ENCODE measurements at places on chromosomes 5 and 9.
A peak's percentile ranks its signal among the peaks of the same experiment; 100 is the strongest.

DNA sequence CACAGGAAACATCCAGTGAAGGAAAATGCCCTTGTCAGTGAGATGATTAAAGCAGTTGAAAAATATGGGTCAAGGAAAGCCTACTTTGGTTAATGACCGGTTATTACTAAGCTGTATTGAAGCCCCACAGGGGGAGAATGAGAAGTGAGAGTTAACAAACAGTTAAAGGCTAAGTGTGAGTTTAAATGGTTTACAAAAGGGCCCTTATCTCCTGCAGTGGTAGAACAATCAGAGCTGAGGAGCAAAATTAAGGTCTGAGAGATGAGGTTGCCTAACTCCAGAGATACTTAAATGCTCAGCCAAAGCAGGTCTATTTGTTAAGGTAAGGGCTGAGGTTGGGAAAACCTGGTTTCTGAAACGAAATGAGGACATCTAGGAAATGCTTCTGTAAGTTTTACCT is 75.1 kb upstream of the FER start:
- no peak for DNase-seq

DNA sequence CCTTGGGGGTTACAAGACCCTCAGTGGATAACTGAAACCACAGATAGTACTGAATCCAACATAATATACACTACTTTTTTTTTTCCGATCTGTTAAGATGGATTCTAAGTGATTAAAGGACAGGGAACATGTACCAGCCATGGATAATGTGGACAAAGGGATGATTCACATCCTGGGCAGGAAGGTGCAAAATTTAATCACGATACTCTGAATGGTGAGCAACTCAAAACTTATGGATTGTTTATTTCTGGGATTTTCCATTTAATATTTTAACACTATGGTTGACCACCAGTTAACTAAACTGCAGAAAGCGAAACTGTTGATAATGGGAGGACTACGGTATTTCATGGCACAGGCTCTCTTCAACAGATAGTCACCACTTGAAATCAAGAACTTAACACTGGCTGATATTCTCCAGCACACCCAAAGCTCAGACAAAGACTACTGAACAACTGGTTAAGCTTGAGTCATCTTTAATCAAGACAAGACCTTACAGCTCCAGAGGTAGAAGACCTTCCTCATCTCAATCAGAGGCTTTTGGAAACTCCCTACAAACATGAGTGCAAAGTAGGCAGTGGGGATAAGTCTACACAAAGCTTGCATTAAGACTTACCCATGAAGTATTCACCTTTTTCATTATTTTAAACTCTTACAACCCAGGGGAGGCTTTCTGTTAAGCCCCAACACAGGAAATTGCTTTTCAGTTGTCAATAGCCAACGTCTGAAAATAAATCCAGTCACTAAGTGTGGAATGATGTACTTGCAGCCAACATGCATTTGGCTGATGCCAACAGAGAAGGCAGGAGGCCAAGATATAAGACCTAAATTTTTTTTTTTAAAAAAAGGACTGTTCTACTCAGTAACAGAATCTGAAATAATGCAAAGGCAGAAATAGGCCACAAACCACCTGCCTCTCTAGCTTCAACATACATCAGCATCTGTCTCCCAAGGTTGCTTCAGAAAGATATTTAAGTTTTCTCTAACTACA is 78.7 kb downstream of the ELAVL2 start:
- no peak for DNase-seq

DNA sequence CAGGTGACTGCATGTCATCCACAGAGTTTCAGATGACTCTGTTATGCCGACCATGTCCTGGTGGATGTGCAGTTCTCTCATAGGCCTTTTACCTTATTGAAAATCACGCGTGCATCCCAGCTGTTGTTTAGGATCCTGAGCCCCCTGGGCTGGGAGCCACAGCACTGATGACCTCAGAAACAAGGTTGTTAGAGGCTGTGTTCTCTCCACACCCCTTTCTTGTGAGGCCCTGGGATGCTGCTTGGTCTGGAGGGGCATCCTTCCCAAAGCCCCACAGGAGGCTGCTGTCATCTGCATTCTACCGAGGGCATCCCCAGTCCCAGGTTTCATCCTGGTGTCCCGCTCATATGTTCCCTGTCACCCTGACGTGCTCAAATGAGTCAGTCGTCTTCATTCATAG is 76.5 kb upstream of the IRX4 start:
- DNase-seq: no peak

- DNase-seq: no peak
Observed at GRCh38 chr9:133705576-133705975, 32.6 kb downstream of the SARDH start.

DNA sequence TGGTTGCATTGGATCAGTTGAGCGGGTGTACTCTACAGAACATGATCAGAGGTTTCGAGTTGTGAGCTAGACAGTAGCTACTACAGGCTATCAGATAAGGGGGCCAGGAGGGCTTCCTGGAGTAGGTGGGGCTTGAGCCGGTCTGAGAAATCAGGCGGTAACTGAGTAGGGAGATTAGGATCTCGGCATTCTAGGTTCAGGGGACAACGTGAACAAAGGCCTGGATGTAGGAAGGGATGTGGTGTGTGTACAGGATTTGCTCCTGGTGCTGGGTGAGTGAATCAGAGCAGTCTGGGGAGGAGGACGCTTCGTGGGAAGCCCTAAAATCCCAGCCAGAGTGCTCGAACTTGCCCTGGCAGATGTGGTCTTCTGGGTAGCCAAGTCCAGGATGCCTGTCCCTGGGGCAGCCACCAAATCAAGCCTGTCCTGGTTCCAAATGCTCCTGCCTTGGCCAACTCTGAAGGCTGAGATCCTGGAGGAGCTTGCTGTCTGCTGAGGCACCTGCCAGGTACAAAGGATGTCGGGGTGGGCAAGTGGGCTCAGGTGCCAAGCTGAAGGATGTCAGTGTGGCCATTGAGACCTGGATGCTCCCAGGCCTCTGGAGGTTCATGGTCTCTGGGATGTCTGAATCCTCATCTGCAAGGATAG is 33.4 kb downstream of the STC2 start:
- DNase-seq: no peak

DNA sequence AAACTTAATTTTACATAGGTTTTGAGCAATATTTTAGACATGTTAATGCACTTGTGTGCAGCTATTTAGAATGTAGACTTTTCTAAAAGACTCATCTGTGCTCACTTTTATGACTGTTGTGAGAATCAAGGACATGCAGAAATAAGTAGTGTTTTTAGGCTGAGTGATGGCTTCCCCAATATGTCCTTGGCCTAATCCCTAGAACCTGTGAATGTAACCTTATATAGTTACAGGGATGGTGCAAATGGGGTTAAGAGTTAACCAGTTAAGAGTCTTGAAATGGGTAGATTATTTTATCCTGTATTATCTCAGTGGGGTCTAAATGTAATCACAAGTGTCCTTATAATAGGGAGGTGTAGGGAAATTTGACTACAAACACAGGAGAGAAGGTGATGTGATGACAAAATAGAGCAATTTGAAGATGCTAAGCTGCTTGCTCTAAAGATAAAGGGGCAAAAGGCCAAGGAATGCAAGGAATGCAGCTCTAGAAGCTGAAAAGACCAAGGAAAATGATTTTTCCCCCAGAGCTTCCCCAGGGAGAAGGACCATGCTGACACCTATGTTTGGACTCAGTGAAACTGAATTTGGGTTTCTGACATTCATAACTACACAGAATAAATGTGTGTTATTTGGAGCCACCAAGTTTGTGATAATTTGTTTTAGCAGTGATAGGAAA is 298.0 kb upstream of the PAPPA start:
- DNase-seq: no peak

GRCh38 chr5:157902449-157903116 is 43.6 kb upstream of the CLINT1 start:
- DNase-seq: no peak

- DNase-seq: no peak
Observed at GRCh38 chr9:37514999-37515398, 29.3 kb downstream of the POLR1E start.

DNA sequence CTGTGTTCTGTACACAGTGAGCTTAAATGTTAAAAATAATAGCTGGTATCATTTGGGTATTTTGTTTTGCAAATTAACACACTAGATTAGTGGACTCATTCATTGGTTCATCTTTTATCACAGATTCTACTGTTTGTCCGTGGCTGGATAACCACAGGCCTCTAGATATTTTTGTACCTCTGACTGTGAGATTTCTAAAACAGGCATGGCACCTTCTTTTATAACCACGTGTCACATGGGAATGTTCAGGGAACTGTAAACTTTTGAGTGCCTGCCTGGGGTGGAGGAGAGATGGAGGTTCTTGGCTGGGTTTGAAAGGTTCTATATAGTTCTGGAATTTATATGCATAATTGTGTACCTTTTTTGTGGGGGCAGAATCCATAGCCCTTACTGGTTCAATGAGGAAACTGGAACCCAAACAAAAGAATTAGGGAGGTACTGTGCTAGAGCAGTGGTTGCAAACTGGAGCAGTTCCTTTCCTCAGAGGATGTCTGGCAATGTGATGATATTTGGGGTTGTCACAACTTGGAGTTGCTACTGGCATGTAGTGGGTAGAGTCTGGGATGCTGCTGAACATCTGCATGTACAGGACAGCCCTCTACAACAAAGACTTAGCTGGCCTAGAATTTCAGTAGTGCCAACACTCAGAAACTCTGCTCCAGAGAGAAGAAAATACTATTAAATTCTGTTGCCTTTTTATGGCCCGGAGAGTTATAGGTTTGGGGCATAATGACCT is 16.9 kb downstream of the TLE4 start:
- no peak for DNase-seq

DNA sequence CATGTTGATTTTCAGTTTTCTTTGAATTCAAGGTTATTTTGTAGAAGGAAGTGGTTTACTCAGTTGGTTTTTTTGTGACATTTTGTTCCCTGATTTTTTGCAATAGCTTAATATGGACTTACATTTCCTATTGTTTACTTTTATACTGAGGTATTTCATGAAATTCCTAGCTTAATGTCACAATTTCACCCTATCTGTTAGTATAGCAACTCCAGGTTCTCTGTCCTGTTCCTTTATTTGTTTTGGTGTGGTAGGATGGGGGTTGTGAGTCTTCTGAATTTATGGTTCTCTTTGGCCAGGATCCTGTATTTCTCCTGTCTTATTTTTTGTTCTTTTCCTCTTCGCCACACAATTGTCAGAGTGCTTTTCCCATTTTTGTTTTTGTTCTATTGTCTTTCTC is 523.4 kb upstream of the ARRDC3 start:
- DNase-seq: no peak

DNA sequence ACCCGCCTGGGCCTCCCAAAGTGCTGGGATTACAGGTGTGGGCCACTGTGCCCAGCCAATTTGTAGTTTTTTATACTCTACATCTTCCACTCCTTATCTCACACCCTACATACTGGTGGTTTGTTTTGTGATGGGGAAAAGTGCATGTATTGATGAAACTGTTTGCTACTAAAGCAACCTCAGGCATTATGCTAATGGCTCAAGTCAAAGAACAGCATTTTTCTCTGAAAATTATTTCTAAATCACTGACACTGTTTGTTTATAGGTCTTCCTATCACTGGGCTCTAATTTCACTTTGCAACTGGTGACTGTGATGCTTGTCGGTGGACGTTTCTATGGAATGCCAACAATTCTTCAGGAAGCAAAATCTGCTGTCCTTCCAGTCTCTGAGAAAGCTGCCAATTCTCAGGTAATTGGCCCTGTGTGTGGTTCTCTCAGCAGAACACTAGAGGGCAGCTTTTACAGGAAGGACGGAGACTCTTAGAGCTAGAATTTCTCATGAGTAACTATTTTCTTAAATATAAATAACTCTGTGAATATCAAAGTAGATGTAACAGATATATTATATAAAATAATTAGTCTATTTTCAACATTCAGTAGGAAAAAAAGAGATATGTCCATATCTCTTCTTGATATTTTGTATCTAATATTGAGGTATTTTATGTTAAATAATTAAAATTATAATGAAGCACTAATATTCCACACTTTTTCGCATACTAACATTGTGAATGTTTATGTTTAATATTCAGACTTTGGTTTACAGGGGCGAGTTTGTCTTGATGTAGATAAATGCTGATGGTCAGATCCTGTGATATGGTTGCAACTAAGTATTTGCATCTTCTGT is 244.1 kb downstream of the ADGRV1 start:
- peak; percentile 21 for DNase-seq

GRCh38 chr5:131459216-131459615 is 175.8 kb downstream of the RAPGEF6 start:
- DNase-seq: no peak

DNA sequence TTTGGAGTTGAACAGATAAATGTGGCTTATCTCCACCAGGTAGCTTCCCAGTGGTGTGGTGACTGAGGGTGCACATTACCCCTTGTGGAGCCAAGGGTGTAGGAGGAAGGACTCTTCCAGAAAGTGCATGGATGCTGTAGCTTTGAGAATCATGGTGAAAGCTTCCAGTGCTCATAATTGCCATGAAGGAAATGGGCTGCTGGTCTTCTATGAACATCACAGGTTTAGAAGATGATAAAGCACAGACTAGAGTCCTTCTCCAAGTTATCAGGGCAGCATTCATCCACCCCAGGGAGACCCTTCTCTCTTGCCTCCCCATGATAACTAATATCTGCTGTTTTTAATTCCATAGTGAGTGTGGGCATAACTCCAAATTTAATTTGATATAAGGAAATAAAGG is 93.4 kb upstream of the CHD1 start:
- no peak for DNase-seq

All from 8988T (cell line).